NCI-H1436 (cell line): ENCODE measurements at places on chromosomes 4 and X.

- peak; percentile 70 for DNase-seq
Measured at GRCh38 chr4:73589887-73590801, 30.1 kb downstream of the RASSF6 start.

DNA sequence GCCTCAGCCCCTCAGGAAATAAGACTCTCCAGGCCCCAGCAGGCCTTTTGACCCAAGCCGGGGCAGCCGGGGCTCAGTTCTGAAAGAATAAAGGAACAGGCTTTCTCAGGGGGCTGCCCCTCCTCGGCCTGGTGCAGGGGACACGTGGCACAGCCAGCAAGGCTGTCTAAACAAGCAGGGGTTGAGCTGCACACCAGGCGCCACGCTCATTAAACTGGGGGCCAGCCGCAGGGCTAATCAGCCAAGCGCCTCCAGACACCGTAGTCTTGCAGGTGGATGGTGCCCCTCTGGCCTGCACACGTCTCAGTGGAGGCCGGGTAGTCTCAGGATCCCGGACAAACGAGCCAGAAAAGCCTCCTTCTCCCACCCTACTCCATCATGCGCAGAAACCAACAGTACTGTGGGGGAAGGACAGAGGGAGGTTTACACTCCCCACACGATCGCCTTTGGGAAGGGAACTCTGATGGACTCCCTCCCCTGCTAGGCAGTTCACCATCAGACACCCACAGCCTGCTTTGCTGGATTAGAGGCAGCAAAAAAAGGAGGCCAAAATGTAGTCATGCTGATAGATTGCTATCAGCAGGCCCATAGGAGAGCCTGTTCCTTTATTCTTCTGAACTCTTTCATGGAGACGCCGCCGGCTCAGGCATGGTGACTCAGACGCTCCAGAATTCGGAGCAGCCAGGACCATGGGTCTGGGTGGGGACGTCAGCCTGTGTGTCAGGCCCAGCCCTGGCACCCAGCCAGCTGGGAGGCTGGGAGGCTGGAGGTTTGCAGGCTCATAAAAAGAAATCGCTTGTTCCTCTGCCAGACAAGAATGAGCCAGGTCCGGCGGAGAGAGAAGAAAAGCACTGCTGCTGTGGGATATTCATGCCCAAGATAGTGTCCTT lies 342.4 kb downstream of the BCOR start:
- no peak for DNase-seq

DNA sequence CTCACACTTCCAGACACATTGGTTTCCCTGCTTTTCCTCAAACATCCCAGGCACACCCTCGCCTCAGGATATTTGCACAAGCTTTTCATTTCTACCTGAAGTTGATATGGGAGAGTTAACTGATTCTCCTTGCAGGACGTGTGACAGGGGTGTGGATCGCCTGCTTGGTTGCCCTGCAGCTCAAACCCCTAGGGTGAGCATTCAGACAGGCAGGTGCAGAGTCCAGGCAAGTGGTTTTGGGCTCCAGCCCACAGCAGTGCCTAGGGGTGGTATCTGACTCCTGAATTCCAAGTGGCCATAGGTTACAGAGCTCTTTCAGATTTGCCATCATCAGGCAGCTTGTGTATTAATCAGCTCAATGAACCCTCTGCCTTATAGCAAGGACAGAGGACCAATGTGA lies 1104.2 kb upstream of the IGFBP7 start:
- DNase-seq = no peak

GRCh38 chr4:2843941-2844584 lies 419 bp downstream of the ADD1 start:
- no peak for DNase-seq

DNA sequence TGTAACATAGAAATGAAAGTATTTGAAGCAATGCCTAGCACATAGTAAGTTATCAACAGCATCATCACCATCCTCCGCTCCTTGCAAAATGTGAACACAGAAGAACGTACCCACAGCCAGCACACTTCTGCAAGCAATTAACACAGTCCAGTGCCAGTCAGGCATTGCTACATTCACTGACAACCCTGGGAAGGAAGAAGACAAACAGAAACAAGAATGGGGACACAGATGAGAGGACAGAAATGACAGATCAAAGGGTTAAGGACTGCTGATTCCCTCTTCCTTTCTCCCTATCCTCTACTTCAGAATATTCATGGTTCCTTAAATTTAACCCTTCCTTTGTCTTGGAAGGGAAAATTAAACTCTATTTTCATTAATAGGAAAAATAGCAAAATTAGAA lies 53.1 kb downstream of the CHM start:
- no peak for DNase-seq

GRCh38 chr4:129353490-129353889 lies 257.5 kb downstream of the C4orf33 start:
- DNase-seq = no peak

- no peak for DNase-seq
Measured at GRCh38 chr4:10728016-10728415, 43.4 kb upstream of the CLNK start.
